DMS79 (cell line): ENCODE measurements at places on chromosomes 7 and 10.

DNA sequence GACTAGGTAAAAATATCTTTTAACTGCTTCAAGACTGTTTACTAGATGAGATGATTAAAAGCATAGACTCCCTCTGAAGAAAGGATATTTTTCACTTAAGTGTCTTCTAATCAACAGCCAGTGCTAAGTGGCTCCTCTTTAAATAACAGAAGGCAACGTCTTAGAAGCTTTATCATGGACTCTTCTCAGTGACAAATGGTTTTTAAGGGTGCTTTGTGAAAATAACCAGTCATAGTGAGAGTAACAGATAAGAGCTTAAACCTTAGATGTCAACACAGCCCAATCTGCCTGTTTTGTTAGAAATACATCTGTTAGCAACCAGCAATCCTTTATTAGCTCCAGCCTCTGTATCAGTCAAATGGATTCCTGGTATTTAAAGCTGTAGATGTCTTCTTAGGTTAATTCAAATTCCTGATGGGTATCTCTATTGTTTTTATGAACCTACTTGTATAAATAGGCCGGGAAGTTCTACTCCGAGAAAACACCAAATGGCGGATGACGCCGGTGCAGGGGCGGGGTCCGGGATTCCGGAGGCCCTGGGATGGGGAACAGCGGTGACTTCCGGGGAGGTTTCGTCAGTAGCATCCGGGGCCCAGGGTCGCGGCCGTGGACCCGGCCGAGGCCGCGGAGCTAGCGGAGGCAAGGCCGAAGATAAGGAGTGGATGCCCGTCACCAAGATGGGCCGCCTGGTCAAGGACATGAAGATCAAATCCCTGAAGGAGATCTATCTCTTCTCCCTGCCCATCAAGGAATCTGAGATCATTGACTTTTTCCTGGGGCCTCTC, 285.4 kb downstream of the GPR37 start:
- no peak for DNase-seq

DNA sequence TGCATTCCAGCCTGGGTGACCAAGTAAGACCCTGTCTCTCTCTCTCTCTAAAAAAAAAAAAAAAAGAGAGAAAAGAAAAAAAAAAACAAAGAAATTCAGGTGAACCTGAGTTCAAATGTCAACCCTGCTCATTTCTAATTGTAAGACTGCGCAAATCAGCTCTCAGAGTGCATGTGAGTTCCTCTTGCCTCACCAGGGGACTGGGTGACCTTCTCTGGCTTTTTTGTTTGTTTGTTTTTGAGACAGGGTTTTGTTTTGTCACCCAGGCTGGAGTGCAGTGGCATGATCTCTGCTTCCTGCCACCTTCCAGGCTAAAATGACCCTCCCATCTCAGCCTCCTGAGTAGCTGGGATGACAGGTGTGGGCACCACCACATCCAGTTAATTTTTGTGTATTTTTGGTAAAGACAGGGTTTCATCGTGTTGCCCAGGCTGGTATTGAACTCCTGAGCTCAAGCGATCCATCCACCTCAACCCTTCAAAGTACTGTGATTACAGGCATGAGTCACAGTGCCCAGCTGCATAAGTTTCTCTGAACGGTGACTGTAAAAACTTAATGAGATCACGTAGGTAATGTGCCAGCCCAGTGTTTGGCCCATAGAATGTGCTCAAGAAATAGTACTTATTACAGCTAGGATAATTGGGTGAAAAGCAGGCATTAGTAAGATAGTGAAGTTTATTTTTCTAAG, 45.3 kb upstream of the BAMBI start:
- DNase-seq: no peak

- no peak for DNase-seq
Measured at GRCh38 chr10:43230909-43231522, 35.8 kb downstream of the RASGEF1A start.

GRCh38 chr10:89540420-89540949, 5.1 kb upstream of the SLC16A12 start:
- no peak for DNase-seq

DNA sequence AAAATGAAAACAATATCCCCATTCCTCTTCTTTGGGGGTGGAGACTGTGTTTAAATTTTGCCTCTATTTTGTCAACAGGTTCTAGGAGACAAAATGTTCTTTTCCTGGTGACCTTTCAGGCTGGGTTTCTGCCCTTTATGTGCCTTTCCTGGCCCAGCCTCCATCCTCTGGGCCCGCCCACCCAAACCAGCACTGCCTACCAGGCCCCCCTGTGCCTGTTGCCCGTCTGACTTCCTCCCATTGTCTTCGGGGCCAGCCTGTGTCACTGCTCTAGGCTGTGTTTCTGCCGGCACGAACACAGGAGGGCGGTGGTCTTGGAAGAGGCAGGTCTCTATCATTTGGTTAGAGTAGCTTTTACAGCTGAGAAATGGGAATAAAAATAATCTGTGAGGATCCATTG, 13.9 kb downstream of the TSPAN14 start:
- DNase-seq: no peak

DNA sequence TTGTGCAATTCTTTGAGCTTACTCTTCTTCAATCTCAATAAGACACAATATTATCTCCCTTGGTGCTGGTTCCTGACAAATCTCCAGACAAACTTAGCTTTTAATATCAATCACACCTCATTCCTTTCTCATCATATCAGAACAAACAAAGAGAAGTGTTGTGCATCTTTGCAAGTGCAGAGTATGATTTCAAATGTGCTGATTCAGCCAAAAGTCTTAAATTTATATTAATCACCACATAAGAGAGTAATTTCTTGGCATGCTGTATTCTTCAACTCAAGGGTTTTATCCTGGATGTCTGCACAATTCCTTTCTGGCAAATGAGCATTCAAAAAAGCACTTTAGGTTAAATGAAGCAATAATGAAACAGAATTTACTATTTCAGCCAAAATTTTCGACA, 877.8 kb downstream of the ANKRD7 start:
- no peak for DNase-seq

- no peak for DNase-seq
Measured at GRCh38 chr10:19944911-19945663, 128.9 kb downstream of the PLXDC2 start.

GRCh38 chr7:121273467-121274167, 55.2 kb upstream of the WNT16 start:
- DNase-seq: no peak

DNA sequence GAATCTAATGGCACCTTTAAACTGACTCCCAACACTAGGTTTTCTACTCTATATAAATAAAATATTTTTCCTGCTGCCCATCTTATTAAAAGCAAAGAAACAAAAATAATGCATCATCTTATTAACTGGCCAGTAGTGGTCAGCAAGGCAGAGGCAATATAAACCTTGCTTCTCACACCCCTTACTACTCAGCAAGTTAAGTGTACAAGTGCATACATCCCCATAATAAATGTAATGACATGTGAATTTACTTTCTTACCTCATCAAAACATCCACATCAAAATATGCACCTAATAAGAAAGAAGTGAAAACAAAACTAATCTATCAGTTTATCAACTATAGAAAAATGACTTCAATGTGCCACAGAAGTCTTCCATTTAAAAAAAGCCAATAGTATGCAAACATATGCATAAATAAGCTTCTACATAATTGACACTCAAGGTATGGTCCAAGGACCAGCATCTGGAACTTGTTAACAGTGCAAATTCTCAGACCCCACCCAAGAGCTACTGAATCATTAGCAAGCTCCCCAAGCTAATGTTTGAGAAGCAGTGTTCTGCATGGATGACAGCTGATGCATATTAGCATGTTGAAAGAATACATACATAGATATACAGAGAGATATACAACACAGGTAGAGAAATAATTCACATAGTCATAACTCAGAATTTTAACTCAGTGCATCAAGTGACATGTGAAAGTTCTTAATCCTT, 182.7 kb downstream of the C7orf25 start:
- DNase-seq: no peak
